Muscle of back (tissue), 13 donors: ENCODE measurements at places on chromosomes 12 and 14. TPM values are rescaled to one million over a fixed set of nuclear protein-coding genes. Genes with fewer than 3 reads are reported as not detected.

PCNX4 gene
- 43.5 TPM for polyA plus RNA-seq

GRCh38 chr12:127125607-127126259, 1141.2 kb upstream of the TMEM132C start:
- DNase-seq, result no peak

APAF1 gene
- 36.3 TPM for polyA plus RNA-seq

GRCh38 chr12:49877066-49877465, 26.6 kb downstream of the FAIM2 start:
- DNase-seq, result no peak

DNA sequence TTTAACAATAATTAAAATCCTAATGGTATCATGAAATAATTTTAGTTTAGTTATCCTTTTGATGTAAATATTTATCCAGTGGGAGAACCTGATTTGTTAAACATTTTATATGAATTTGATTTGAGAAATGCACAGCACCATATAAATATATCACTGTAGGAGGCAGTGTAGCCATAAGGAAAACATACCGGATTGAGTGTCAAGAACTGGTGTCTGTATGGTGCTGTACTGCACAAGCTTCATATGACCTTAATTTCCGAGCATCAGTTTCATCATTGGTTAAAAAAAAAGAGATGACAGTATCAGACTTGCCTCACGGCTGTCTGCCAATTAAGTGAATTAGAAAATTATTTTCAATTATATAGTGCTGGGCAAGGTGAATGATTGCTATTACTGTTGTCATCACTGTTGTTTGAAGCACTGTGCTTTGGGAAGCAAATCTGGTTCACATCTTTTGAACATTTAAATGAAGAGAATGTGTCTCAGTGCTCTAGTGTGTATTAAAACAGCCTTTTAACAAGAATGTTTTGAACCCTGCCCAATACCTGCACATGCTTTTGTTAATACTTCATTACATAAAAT, 72.1 kb downstream of the TMTC2 start:
- no peak for DNase-seq

DNA sequence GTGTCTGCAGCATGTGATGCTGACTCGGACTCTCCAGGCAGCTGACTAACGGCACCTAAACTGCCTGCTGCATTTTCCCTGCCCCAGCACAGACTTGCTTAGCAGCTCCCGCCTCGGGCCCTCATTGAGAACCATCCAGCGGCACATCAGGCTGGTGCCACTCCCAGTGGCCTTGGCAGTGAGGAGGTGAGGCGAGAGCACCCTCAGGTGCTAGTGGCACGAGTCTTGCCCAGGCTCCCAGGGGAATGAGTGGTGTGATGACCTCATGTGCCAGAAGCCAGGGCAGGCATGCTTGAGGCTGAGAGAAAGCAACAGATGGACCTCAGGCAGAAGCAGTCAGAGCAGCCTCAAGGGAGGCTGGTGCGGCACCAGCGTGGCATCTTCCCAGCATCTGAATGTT, 60.2 kb downstream of the PRKCH start:
- no peak for DNase-seq

DBX2 gene
- polyA plus RNA-seq, result 0.24 TPM

RNASE1 gene
- polyA plus RNA-seq, result 173 TPM

DCAF5 gene
- 44.2 TPM for polyA plus RNA-seq

LUM gene
- 619 TPM for polyA plus RNA-seq

- peak; percentile 16 for DNase-seq
These were observed 65.5 kb downstream of the SVOP start for GRCh38 chr12:108955225-108955835.

GRCh38 chr12:105220929-105221290, 15.1 kb downstream of the APPL2 start:
- no peak for DNase-seq

- DNase-seq, result no peak
These were observed 87.1 kb downstream of the ATP2B1 start for GRCh38 chr12:89621521-89621920.

DNA sequence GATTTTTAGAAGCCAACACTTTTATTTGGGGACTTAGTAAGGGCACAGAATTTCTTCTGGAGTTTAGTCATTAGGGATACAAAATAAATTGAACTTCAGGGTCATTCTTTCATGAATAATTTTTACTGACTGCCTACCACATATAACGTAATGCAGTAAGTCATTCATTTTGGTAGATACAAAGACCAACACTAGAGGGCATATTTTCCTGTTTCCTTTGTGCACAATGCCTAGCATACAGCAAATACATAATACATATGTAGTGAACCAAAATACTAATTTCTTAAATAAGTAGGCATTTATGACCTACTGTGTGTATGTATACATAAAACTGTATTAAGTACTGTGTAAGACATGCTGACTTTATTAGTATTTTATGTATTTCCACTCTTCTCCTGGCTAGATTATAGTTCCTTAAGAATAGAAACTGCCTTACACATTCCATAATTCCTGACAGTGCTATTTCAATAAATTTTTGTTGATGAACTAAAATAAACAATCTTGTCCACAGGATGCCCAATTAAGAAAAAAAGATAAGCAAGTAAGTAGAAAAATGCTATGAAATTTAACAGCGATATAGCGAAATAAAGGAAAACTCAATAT, 47.9 kb downstream of the PPP1R12A start:
- no peak for DNase-seq

GRCh38 chr14:26601856-26602255, 4.0 kb upstream of the NOVA1 start:
- no peak for DNase-seq

NKX2-1 gene
- polyA plus RNA-seq, result 0.09 TPM

- DNase-seq, result no peak
These were observed 14.6 kb downstream of the TESC start for GRCh38 chr12:117084405-117085317.

DNA sequence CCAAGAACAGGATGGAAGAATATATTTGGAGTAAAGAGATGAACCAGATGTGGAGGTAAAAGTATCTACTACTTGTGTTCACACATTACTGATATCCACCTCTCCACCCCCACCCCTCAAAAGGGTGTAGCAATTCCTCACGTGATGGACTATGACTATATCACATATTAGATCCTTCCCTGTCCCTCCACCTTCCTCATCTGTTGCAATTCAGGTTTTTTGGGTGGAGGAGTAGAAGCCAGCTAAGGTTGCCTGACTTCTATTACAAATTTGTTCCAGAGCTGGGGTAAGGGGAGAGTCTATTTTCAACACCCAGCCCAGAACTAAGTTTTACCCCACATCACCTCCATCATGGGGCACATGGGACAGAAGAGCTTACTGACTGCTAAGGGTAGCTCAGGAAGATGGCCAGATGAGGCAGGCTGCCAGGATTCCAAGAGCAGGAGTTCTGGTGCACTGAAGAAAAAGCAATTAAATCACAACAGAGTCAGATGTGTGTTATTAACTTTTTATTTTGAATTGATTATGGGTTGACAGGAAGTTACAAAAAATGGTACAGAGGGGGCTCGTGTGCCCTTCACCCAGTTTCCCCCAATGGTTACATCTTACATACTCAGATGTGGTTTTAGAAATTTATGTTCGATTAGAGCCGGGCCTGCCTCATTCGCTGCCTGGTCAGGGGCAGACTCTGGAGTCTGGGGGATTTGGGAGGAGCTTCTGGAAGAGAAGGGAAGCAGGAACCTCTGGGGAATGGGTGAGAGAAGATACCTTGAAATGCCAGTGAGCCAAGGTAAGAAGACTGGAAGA, 2.1 kb downstream of the RNASE13 start:
- no peak for DNase-seq

ANKRD33 gene
- not detected for polyA plus RNA-seq

FITM1 gene
- 113 TPM for polyA plus RNA-seq

DNA sequence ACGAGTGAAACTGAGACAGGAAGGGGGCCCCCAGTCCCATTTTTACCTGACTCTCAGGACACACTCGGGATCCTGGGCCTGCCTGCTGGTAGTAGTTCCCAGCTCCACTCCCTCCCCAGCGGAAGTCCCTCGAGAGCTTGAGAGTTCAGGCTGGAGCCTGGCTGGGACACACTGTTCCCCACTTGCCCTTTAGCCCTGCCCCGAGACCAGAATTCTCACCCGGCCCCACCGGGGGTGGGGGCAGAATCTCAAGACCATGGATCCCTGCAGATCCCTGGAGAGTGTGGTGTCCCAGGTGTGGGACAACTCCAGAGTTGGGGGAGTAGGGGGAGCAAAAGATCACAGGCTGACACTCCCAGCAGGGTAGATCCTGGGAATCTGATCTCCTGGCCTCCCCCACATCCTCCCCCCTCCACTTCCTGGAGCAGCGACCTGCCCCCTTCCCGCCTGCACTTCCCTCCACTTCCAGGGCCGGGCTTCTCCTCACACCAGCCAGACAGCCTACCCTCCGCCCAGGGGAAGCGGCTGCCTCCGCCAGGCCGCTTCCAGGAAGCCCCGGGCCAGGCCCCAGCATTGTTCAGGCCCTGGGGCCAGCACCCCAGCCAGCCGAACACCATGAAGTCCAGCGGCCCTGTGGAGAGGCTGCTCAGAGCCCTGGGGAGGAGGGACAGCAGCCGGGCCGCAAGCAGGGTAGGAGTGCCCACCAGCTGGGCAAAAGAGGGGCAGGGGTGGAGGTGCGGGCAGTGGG, at the start of gene TNS2:
TSS of gene TNS2 (plus strand) at position 495 of the 748 bp plus-strand sequence. CDS start at position 616, 121 bp downstream.
- peak; percentile 59 for DNase-seq

DNA sequence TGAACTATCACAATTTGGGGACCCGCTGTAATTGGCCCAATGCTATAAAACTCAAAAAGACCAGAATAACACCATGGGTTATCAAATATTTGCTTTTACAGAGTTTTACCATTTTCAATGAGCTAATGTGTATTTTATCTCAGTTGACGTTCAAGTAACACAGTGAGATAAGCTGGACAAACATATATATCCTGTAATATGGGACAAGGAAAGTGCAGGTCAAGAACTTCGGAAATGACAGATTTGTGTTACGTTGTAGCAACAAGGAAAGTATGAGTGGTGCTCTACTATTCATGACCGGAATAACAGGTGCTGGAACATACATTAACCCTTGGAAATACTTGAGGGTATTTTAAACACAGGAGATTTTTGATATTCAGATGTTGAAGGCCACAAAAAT, 566.4 kb upstream of the FLRT2 start:
- DNase-seq, result no peak

DNA sequence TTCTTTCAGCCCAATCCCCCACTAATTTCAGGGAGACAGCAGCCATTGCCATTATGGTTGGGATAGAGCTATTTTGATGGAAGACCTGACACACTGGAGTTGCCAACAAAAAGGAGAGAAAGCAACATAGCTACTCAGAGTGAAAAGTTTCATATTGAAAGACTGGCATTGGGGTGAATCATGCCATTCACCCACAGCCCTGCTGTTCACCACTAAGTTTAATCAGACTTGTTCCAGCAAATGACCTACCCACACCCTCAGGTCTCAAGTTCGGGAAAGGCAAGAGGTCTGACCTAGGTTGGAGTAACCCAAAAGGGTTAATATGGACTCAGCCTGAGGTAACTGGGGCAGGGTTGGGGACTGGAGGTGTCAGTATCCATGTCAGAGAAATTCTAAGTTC, 169.2 kb downstream of the PAWR start:
- no peak for DNase-seq

GRCh38 chr12:79927772-79928474, 7.0 kb downstream of the PPP1R12A start:
- no peak for DNase-seq

DNA sequence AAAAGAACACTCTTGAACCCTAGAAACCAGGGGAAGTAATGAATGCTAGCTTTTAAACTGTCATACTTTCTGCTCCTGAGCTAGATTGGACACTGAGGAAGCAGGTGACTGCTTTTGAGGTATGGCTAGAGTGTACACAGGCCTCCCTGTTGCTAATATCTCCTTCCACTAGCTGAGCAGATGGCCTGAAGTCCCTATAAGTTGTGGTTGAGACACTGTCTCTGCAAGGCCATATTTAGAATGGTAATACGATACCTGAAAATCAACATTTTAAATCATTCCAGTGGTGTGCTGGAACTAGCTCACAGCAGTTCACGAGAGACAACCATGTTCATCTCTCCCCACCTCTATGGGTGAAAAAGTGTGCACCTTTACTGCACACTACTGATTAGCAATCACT, 46.4 kb upstream of the BMP4 start:
- no peak for DNase-seq

GPR68 gene
- polyA plus RNA-seq, result 0.62 TPM

DNA sequence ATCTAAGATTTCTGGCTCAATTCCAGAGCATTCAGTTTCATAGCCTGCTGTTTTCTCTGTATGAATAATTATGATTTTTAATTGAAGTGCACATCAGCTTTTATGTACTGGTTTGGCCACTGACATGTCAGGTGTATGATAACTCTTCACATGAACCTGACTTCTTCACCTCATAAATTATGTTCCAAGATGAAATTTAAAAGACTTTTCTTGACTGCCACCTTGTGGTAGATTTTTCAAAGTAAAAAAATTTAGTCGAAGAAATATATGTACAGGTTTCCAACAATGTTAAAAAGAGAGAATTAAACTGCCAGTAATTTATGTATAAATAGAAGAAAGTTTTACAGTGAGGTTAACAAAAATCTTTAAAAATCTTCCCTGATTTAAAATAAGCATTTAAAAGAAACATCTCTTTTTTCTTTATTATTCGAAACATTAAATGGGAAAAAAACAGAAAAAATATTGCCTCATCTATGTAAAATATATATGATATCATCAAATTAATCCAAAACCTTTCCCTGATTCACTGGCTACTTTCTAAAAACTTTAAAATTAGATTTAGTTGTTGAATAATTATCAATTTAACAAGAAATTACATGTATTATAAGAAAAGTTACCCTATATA, 124.9 kb upstream of the ATXN7L3B start:
- peak; percentile 12 for DNase-seq

SDR9C7 gene
- polyA plus RNA-seq, result 0.77 TPM

DNA sequence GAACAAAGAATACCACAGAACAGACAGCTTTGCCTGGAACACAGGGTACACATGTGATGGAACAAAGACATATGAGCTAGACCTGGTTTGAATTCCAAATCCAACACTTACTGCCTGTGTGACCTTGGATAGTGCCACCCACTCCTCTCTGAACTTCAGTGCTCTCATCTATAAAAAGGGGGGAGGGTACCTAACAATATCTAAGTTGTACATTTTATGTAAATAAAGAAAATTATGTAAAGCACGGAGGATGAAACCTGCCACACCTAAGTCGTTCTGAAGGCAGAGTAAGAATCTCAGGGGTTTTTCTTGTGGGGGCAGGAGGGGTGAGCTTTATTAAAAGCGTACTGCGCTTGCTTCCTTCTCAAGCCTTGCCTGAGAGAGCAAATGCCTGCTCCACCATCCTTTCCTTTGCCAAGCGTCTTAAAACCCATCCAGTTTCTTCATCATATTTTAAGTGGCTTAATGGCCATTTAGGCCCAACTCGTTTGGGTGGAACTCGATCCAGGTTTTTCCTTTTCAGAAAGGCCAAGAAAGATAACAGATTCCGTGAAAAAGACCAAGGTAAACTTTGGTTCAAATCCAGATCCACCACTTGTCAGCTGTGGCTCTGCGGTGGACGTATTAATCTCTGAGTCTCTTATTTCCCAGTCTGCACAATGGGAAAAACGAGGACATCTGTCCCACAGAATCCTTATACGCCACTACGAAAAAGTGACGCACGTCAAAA, 946 bp downstream of the DDX24 start:
- peak; percentile 52 for DNase-seq

DNA sequence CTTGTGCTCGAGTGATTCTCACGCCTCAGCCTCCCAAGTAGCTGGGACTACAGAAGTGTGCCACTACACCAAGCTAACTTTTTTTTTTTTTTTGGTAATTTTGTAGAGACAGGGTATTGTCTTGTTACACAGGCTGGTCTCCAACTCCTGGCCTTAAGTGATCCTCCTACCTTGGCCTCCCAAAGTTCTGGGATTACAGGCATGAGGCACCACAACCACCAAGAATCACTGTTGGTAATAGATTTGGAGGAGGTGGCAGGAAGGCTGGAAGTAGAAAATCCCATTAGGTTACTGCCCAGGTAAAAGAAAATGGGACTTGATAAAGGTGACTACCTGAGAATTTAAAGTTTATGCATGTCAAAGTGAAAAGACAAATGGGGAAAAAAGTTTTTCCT, 1.4 kb upstream of the CDCA4 start:
- DNase-seq, result no peak
